ENCODE measurements at places on chromosomes 13 and 19.

DNA sequence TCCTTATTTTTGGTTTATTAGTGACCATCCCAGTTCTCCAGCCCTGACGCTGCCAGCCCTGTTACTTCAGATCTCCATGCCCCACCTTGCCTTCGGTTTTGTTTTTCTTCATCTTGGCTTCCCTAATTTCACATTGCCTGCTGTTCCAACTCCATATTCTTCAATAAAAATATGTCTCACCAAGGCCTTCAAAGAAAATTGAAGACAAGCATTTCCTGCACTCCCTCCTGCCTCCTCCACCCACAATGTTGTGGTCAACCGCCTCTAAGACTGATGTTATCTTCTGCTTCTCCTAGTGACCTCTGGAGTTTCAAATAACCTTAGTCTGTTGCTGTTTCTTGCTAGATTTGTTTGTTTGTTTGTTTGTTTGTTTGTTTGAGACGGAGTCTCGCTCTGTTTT lies 14.6 kb downstream of the PLD3 start:
- DNase-seq, result peak; percentile 71

DNA sequence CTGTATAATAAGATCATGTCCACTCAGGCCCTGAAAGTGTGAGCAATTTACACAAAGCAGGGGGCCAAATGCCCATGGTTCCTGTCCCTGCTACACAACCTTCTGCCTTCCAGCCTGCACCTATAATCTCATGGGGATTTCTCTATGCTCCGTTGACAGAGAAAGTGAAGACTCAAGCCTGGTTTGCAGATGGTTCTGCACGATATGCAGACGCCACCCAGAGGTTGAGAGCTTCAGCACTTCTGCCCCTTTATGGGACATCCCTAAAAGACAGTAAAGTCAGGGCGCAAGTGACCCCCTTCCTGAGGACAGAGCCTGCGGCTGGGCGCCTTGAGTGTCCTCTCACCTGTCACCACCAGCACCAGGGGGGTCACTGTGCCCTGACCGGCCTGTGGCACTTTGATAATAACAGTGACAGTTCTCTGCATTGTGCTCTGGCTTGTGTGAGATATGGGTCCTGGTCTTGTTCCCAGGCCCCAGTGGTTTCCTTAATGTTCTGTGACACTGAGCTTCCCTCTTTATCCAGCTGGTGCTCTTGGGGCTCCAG lies 15.1 kb downstream of the LILRA5 start:
- DNase-seq, result peak; percentile 66

GRCh38 chr13:110643324-110643723 lies 28.0 kb downstream of the NAXD start:
- DNase-seq, result no peak

DNA sequence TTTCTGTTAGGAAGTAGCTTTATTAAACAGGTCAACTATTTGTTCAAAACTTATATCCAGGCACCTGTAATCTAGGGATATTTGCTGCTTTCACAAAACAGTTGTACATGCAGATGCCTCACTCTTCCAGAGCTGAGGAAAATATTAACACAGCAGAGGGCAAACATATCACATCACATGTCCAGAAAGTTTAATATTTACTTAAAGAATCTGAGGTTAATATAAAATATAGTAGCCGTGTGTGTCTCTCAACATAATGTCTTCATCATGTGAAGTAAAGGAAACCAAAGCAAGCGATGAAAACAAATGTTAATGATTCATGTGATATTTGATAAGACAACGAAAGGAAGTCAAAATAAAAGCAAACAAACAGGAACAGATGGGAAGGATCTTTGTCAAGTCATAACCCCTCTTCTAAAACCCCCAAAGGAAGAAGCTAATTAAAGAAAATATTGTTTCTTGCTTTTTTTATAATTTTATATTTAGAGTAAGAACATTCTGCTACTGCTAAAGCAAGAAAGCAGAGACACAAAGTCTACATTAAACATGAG lies 418.8 kb downstream of the DACH1 start:
- DNase-seq, result no peak

GRCh38 chr13:103331924-103332323 lies 265.7 kb upstream of the SLC10A2 start:
- DNase-seq, result no peak
